ENCODE measurements at places on chromosomes 1 and 21.

DNA sequence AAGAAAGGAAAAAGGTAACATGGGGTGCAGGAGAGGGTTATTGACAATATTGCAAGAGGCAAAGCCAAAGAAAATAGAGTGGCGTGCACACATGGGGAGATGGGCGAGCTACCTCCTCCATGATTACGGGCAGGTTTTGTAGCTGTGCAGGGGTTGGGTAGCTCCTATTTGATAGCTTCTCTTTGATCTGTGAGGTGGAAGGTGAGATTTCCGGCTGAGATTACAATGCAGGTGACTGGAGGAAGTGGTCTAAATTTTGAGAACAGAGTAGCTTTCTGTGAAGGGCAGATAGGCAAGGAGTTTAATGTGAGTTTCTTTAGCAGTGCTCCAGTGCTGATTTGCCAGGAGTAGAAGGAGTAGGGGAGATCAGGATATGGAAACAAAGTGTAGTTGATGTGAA, 263.4 kb downstream of the PLA2G4A start:
- DNase-seq, result no peak

DNA sequence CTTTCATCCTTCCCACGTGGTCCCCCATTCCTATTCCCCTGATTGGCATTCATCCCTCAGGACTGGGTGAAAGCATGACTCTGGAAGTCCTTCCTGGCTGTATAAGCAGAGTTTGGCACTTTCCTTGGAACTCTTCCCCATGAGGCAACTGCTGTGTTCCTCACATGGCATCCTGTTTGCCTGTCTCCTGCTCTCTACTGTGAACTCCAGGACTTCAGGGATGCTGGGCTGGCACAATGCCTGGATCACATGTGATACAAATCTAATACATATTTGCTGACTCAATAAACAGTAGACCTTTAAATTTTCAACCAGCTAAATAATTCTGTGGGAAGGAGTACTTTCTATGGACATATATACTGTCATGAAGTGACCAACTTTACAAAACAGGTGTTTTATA, 46.8 kb upstream of the EDEM3 start:
- no peak for DNase-seq

DNA sequence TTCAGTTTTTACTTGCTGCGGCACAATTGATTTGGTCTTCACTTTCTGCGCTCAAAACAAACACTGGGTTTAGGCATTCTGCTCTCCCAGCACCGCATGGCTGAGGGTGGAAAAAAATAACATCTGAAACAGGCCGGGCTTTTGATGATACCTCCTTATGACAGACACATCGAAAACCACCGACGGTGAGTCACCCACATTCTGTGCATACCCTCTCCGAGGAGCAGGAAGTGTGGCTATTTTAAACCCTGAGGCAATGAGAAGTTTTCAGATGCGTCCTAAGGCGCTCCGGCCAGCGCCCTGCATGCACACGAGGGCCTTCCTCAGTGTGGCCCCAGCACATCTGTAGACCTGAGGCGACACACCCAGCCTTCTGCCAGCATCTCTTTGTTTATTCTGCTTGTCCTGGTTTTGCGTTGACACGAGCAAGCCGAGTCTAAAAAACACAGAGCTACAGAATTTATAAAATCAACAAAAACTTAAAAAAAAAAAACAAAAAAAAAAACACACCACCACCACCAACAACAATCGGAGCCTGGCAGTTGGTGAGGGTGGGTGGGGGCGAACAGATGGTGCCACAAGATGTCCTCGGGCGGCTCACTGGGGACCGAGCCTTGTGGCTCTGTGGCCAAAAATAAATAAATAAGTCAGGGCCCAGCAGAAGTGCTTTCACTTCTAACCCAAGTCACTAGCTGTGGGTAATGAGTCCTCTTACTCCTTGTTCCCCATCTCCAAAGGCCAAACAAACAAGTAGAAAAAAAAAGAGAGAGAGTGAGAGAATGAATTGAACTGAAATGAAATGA, 162.6 kb upstream of the IRF2BP2 start:
- DNase-seq, result peak; percentile 94

- no peak for DNase-seq
These were observed 246.3 kb upstream of the RAB4A start for GRCh38 chr1:229024528-229025130.

DNA sequence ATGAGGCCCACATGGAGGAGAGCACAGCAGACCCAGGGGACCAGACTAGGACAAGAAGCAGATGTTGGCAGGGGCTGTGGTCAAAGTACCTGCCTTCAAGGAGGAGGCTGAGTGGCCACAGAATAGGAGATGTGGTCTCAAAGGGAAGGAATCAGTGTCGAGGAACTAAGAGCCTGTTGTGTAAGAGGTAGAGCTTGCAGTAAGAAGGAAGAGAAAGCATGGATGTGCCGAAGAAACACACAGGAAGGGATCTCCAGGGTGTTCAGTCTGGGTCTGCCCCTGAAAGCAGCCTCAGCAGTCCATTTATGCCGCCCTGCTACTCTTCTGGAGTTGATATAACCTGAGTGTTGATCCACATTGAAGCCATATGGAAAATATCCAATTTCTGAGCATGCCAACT, 83.9 kb downstream of the NID1 start:
- DNase-seq, result peak; percentile 9

DNA sequence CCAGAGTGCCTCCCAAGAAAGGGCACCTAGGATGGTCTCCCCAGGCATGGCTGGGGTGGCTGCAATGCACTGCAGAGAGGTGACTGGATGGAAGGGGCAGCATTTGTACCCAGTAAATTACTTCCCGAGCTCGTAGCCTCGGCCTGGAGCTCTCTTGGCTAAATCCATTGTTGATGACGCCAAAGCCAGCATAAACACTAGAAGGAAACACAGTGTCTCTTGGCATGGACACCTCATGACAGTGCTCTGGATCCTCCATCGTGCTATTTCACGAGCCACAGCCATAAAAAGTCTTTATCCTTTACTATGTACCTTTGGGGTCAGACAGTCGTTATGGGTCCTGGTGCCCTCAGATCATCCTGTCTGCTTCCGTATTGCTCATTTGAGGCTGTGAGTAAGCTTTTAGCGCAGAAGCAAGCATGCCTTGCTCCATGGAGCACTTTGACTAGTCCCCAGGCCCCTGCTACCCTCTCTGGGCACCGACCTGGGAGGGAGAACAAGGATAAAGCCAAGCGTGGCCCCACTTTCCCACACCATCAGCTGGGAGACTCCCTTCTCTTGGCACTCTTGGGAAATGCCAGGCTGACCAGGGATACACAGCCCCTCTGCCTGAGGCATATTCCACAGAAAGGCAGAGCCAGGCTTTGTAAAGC, 10.3 kb upstream of the PRELP start:
- no peak for DNase-seq

GRCh38 chr21:35954066-35954465, 106.3 kb downstream of the SETD4 start:
- DNase-seq, result no peak

GRCh38 chr1:10252508-10252907, 42.1 kb downstream of the KIF1B start:
- no peak for DNase-seq

- no peak for DNase-seq
These were observed at the start of gene IL10 for GRCh38 chr1:206772243-206772937. IL10 (minus strand) TSS chr1:206772494; CDS start chr1:206772435, 59 bp downstream.

GRCh38 chr1:82321794-82322193, 521.1 kb downstream of the ADGRL2 start:
- no peak for DNase-seq

DNA sequence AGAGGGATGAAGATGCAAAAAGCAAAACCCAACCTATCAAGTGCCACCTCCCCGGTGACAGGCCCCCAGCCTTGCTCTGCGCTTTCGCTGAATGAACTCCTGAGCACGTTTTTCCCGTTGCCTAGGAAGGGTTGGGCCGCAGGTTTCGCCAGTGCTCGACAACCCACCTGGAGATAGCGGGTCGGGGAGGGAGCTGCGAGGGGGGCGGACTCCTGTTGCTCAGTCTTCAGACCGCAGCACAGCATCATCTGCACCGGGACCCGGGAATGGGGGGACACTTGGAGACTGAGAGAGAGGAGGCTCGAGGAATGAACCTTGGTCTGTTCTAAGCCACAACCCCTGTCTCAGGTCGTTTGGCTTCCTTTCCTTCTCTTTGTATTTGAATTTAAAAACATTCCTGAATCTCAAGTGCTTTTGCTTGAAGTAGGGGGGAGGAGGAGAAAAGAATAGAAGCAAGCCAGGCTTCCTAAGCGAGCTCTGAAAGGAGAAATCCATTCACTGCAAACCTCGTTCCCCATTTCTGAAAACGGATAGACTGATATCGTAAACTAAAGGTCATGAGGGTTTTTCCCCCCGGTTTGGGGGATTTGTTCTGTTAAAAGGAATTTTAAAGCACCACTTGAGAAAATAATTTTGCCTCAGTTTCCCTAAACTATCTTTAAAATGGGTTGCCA, 1.2 kb downstream of the AK5 start:
- DNase-seq, result no peak

GRCh38 chr1:175197531-175197930, 5.0 kb upstream of the KIAA0040 start:
- DNase-seq, result no peak

- DNase-seq, result no peak
These were observed 24.5 kb downstream of the ADARB1 start for GRCh38 chr21:45098867-45099266.

DNA sequence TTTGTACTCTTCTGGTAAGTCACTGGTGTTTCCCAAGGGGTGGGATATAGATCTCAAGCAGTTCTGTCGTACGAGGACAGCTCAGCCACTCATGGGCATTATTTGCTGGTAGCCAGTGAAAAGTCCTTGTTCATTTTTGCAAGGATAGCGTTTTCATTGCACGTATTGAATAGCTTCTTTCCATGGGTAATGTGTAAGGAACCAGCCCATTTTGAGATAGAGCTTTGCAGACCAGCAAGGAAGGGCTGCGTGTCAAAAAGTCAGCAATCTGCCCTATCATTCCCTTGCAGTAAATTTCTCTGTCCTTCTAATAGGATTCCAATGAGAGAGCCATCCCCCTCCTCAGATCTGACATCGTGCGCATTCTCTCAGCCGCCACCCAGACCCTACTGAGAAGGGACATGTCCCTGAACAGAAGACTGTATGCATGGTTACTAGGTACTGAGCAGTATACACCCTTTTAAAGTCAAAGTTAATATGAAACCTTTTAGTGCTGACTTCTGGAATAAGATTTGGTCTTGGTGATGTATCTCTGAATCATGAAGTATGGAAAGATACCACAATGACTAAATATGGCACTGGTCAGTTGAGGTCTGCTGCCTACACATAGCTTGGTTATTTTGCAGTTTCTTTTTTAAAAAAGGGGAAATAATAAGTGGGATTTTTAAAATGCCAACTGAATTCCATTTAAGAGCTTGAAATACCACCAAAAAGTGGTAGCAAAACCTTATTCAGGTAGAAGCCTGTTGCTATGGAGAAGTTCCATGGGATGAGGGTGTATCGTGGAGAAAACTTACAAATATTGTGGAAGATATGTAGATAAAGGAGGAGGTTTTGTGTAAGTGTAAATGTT, 55.3 kb downstream of the DOP1B start:
- DNase-seq, result no peak

GRCh38 chr1:203720242-203720641, 44.7 kb upstream of the LAX1 start:
- DNase-seq, result no peak

- peak; percentile 95 for DNase-seq
These were observed at the start of gene NDUFS2 for GRCh38 chr1:161201836-161202712. NDUFS2 (plus strand) TSS chr1:161202367; CDS start chr1:161202386, 19 bp downstream.

DNA sequence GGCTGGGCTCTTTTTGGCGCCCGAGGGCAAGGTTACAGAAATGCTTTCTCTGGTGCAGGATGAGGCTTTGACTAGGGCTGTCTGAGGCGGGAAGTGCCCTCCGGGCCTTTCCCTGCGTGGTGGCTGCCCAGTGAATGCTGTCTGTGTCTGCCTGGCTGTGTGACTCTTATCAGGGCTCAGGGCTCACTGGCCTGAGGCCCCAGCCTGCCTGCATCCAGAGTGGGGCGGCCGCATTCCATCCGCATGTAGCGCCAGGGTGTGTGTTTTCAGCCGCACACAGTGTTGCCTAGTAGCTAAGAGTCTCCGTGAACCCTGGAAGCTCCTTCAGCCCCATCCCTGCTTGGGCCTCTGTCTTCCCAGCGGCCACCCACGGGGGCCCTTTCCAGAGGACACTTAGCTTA, 59.1 kb downstream of the FAAP20 start:
- no peak for DNase-seq

DNA sequence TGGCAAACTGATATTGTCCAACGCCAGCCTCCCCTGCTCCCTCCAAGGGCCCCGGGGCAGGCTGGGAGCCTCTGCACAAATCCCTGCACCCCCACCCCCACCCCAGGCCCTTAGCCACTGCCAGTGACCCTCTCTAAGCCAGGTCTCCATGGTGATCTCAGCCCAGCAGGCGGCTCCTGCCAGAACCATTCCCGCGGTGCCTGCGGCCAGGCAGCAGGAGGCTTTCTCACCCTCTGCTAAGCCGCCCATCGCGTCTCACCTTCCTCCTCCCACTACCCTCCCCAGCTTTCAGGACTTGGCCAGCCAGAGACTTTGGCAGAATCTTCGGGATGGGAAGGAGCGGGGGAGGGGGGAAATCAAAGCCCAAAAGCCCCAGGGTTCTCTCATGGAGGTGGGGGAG, 46.8 kb upstream of the WASF2 start:
- no peak for DNase-seq

DNA sequence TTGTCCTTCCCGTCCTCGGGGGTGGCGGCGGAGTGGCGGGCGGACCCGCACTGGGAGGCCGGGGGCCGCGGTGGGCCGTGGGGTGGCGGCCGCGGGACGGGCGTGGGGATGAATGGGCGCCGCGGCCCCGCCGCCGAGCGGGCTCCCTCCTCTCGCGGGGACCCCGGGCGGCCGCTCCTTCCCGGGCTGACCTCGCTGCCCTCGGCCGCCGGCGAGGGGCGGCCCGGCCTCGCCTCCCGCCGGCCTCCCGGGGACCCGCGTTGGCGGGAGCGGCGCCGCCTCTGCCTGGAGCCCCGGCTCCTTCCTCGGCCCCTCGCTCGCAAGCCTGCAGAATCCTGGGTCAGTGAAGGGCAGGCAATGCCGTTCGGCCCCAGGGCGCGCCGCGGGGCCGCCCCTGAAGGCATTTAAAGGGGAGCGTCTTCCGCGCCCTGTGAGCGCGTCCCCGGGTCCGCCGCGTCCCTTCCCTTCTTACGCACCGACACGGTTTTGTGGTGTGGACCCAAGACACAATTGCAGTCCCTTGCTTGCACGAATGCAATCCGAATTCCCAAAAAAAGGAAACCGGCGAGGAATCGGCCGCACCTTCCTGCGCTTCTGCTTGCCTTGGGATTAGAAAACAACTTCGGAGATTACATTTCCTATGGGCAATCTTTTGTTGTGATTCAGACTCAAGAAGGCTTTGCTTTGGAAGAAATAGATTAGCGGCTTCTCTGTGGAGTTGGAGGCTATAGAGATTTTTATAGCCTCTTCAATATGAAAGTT, 776 bp downstream of the ITSN1 start:
- DNase-seq, result no peak
